MCF 10A (cell line): ENCODE measurements at places on chromosomes 2 and 18.
A peak's percentile ranks its signal among the peaks of the same experiment; 100 is the strongest.

DNA sequence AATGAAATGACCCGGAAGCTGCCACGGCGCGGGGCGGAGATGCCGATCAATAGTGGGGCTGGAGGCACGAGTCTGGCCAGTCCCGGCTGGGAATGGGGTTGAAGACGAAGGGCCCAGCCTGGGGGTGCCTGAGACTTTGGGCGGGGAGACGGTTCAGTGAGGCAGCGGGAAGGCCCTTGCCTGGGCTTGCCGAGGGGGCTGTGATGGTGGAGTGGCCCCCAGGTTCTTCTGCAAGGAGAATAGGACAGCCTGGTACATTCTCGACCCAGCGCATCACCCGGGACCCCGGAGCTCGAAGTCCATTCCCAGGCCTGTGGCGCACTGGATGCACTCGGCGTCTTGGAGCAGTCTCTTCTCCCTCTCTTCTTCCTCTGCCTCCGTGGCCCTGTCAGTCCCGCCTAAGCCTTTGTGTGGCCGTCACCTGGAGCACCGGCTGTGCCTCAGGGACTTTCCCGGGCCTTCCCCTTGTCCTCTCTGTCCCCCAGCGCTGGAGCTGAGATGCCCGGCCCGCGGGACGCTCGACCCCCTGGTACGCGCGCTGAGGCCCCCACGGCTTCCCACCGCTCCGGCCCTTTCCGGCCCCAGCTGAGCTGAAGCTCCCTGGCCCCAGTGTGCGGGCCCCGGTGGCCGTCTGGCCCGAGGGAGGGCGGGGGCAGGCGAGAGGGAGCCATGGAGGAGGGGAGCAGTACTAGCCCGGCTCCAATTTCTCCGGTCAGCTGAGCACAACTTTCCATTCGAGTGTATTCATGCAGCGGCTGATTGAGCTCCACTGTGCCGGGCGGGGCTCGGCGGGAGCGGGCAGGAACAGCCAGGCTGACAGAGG, 8.0 kb downstream of the SIX3 start:
- H3K27me3 ChIP-seq: peaks cover 48% of the 10 kb centered on the region
- DNase-seq: no peak
- H3K4me1 ChIP-seq: no peaks in the 10 kb centered on the region
- H3K27ac ChIP-seq: no peak overlapping the region
- no peak overlapping the region for H3K4me3 ChIP-seq

DNA sequence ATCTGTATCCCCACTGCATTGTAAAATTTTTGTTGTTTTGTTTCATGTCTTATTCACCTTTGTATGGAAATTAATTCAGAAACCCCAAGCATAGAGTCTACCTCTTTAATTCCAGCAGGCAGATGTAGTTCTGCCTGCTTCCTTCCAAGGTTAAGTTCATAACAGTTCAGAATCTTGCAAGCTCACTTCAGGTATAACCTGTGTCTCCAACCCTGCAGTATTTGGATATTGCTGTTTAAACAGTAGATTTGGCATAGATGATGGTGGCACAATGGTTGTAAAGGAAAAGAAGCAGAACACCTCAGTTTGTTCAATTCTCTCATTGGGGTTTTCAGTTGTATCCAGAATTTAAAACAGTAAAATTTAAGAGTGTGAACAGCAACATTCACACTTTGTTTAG, 21.2 kb downstream of the SULT1C2 start:
- no peaks in the 10 kb centered on the region for H3K27me3 ChIP-seq
- H3K27ac ChIP-seq: no peak overlapping the region
- no peak for DNase-seq
- no peak overlapping the region for H3K4me3 ChIP-seq
- no peaks in the 10 kb centered on the region for H3K36me3 ChIP-seq

DNA sequence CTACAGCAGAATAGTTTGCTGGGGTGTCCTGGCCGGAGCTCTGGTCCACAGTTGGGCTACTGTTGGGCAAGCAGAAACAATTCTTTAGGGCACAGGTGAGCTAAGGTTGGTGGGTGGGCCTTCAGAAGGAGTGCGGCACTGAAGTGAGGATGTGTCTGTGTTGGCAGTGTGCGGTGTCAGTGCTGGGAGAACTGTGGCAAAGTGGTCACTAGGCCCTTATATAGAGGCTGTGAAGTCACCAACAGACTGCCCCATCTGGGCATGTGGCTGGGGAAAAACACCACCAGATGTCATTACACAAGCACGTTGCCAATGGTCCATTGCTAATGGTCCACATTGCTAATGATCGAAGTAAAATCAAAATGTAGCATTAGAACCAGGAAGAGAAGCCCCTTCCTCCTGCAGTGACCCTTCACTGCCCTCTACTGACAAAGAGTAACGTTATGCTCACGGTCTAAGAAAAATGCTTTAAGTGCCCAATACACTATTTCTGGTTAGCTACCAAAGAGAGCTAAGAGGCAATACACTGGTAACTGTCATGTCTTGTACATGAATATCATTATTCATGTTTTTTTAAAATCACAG, 21.3 kb downstream of the SCN1A start:
- H3K27me3 ChIP-seq: no peaks in the 10 kb centered on the region
- no peak overlapping the region for H3K4me3 ChIP-seq
- DNase-seq: peak; percentile 31
- H3K4me1 ChIP-seq: no peaks in the 10 kb centered on the region

DNA sequence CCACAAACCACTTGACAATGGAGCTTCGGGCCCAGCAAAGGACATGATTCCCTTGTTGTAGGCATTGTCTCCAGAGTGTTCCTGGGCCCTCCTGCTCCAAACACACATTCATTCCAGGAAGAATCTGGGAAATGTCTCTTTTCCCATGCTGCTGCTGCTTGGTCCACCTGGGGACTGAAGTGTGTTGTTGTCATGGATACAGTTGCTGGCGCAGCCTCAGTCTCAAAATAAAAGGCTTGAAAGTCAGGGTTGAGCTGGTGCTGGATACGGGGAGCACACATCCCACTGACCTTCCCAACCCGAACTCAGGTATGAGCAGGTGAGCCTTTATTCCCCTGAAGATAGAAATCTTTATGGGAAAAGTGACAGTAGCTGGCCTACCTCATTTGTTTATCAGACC, 30.6 kb upstream of the SPP2 start:
- no peaks in the 10 kb centered on the region for H3K4me1 ChIP-seq
- DNase-seq: no peak
- H3K27ac ChIP-seq: no peak overlapping the region
- H3K27me3 ChIP-seq: peaks cover 12% of the 10 kb centered on the region
- no peak overlapping the region for H3K4me3 ChIP-seq

GRCh38 chr18:3223356-3223755, 3.6 kb upstream of the MYOM1 start:
- no peaks in the 10 kb centered on the region for H3K27me3 ChIP-seq
- no peak overlapping the region for H3K4me3 ChIP-seq
- H3K36me3 ChIP-seq: peaks cover 12% of the 10 kb centered on the region
- H3K4me1 ChIP-seq: no peaks in the 10 kb centered on the region

DNA sequence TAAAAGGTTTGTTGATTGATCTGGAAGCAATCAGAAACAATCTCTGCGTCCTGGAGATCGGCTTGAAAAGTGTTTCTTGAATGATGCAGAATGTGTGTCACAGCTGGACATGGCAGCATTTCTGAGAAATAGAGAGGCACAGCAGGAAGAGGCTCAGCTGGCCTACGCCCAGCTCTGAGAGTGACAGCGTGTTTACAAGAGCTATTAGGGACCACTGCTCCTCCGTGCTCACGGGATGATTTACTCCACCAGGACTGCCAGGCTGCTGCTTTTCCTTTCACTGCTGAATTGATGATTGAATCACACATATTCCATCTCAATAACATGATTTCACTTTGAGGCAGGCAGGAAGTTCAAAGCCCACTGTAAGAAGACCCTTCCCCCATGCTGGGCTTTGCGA, 62.8 kb downstream of the GALNT14 start:
- no peak for DNase-seq
- H3K4me3 ChIP-seq: no peak overlapping the region
- no peak overlapping the region for H3K27ac ChIP-seq

GRCh38 chr18:28793901-28794300, 617.0 kb upstream of the CDH2 start:
- H3K27ac ChIP-seq: peak overlapping the region; percentile 96
- H3K36me3 ChIP-seq: no peaks in the 10 kb centered on the region
- H3K27me3 ChIP-seq: no peaks in the 10 kb centered on the region
- DNase-seq: peak; percentile 29

DNA sequence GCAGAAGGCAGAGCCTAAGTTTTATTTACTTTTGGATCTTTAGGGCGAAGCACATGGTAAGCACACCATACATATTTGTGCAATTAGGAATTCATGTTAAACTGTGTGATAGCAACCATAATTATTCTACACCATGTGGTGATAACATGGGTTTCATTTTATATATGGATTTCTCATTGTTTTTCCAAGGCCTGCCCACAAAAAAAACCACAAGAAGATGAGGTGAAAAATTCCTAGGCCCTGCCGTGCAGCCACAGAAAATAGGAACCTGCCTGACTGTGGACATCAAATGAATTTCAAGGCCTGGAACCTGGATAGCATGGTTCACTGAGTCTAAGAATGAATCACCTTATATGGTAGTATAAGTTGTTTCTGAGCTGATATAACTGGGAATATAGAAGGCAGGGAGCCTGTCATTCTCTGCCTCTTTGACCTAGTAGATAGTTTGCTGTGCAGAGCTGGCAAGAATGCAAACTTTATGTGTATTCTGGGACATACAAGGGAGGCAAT, 22.4 kb upstream of the SSB start:
- H3K27me3 ChIP-seq: no peaks in the 10 kb centered on the region
- no peaks in the 10 kb centered on the region for H3K36me3 ChIP-seq
- peak overlapping the region; percentile 7 for H3K27ac ChIP-seq
- H3K4me1 ChIP-seq: peaks cover 10% of the 10 kb centered on the region

DNA sequence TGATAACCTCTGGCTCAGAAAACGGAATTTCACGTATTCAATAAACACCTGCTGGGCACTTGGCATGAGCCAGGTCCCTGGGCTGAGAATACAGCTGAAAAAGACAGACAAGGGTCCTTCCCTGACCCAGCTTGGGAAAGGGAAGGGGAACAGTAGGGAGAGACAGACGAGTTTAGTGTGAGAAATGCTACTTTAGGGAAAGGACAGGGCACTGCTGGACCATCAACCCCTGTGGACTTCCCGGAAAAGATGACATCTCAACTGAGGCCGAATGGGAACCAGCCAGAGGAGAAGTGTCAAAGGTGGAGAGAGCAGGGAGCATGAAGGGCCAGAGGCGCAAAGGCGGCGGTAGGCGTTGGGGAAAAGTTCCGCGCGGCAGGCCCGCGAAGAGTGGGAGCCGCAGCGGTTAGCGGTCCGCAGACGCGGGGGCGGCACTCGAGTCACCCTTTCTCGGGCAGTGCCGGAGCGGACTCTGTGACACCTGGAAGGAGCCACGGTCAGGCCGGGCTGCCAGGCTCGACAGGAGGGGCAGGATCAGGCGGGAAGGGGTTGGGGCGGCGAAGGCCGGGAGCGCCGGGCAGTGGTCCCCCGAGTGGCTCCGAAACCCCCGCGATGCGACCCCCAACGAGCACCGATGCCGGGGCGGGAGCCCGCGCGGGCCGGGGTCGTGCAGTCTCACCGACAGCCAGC, 519 bp downstream of the TEX261 start:
- H3K27me3 ChIP-seq: no peaks in the 10 kb centered on the region
- peaks cover 27% of the 10 kb centered on the region for H3K36me3 ChIP-seq
- peak overlapping the region; percentile 91 for H3K27ac ChIP-seq

DNA sequence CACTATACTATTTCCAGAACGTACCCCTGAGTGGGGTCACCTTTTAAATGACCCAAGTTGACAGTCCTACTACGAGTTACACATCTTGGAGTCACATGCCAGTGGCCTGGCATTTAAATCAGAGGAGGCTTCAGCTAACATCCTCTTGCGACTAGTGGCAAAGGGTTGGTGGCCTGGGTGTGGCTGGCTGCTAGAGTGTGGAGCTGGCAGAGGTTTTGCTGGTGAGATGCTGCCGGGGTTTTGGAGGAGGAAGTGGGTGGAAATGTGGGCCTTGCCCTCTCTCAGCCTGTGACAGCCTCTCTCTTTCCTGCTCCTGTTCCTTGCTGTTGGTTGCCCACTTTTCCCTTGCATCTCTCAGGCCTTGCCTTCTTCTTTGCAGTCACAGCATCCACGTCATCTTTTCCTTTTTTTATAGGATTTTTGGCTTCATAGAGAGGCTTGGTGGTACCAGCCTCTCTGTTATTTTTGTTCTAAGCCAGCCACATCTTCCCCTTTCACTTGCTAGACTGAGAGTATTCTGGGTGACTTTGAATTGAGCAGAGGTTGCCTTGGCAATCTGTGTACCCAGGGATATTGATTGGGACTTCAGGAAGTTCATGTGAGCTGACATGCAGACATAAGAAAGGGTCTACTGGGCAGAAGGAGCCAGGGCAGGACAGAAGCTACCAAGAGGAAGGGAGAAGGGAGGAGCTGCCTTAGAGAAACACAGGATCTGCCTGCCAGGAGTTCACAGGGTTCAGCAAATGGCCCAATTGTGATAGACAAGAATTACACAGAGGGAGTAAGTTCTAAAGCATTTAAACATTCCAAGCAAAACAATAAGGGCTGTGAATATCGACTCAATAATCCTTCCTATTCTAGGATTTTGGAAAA, 55.4 kb downstream of the CDC42EP3 start:
- peaks cover 11% of the 10 kb centered on the region for H3K4me1 ChIP-seq
- no peaks in the 10 kb centered on the region for H3K27me3 ChIP-seq
- H3K4me3 ChIP-seq: no peak overlapping the region
- H3K27ac ChIP-seq: no peak overlapping the region
- DNase-seq: no peak
- H3K36me3 ChIP-seq: no peaks in the 10 kb centered on the region
